HTR-8/SVneo (cell line): ENCODE measurements at places on chromosomes 7 and 10.

DNA sequence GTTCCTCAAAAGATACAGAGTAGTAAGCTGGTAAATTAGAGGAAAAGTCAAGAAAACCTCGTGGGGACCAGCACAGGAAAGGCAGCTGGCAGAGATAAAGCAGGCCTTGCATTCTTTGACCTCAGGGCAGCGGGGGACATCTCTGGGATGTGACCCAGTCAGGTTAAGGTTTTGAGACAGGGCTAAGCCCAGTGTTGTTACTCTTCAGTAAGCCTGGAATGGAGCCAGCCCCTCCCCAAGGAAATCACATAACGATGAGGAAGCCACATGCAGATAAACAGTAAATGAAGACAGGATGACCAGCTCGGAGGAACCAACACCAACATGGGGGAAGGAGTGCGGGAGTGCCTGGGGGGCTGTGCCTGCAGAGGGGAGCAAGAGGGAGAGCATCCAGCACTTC is 99.6 kb downstream of the JAZF1 start:
- DNase-seq, result no peak

DNA sequence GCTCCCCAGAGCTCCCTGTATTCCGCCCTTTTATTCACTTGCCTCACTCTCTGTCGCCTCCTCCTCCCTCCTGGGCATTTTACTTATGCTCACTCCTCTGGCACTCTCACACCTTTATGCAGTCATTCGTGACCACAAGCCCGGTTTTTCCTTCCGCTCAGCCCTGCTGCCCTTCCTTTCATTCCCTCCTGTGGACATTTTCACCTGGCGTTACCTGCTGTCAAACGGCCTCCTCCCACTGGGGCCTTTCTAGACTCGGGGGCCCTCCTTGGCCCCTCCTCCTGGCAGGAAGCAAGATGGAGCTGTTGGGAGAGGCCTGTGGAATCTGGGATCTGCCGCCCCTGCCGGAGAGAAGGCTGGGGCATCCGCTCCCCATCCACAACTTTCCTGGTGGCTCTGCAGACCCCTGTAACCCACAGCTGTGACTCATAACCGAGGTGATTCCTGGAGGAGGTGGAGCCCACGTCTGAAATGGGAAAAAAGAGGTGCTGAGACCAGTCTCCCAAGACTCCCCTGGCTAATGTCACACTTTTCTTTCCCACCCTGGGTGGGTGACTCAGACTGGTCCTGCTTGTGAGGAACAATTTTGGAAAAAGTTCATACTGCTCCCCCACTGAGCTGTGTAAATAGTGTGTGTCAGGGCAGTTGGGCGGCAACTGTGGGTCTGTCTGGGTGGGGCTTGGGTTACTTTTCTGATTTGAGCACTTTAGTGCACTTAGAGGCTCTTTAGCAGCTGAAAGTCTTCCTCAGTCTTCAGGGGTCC is 1.2 kb downstream of the VCL start:
- DNase-seq, result peak; percentile 79

- no peak for DNase-seq
Observed at GRCh38 chr7:7122701-7123281, 59.6 kb upstream of the C1GALT1 start.

GRCh38 chr7:94249631-94250030 is 145.1 kb upstream of the COL1A2 start:
- no peak for DNase-seq

GRCh38 chr10:106652279-106652678 is 512.2 kb downstream of the SORCS1 start:
- no peak for DNase-seq

GRCh38 chr7:151711906-151712809 is 164.8 kb downstream of the PRKAG2 start:
- DNase-seq, result no peak

- DNase-seq, result no peak
Observed at GRCh38 chr10:58576751-58577436, 64.2 kb downstream of the BICC1 start.

DNA sequence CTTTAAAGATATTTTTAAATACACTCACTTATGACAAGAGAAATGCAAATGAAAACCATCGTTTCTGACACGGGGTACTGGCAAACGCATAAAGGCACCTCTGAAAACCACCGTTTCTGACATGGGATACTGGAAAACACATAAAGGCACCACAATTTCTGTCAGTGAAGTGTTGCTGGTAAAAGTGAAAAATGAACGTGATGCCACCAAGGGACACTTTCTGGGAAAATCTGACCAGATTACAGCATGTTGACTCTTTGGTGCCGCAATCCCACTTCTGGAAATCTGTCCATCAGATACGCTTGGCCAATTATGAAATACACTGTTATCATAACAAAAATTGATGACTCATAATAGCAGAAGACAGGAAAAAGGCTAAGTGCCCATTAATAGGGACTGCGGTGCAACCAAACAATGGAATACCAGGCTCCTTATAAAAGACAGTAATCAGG is 131.7 kb downstream of the ZMYND11 start:
- DNase-seq, result peak; percentile 32

DNA sequence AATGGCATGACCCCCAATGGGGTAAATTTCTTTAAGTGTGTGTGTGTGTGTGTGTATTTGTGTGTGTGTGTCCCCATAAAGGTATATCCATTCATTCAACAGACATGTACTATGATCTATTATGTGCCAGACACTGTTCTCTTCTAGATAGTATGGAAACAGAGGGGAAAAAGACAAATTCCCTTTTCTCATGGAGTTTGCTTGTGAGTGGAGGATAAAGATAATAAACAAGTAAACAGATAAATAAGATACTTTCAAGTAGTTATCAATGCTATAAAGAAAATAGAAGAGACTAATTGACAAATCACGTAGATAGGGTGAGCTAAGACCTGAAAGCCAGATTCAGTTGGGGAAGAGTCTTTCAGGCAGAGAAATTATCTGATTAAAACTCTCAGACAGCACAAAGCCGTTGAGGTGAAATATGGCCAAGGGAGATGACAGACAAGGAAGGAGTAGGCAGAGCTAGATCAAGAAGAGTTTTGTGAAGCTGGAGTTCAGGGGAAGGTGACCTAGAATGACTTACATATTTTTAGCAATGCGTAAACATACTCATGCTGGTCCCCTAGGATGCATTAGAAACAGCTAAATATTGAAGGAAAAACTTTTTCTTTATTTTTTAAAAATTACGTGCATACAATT is 45.2 kb upstream of the DMTF1 start:
- no peak for DNase-seq

DNA sequence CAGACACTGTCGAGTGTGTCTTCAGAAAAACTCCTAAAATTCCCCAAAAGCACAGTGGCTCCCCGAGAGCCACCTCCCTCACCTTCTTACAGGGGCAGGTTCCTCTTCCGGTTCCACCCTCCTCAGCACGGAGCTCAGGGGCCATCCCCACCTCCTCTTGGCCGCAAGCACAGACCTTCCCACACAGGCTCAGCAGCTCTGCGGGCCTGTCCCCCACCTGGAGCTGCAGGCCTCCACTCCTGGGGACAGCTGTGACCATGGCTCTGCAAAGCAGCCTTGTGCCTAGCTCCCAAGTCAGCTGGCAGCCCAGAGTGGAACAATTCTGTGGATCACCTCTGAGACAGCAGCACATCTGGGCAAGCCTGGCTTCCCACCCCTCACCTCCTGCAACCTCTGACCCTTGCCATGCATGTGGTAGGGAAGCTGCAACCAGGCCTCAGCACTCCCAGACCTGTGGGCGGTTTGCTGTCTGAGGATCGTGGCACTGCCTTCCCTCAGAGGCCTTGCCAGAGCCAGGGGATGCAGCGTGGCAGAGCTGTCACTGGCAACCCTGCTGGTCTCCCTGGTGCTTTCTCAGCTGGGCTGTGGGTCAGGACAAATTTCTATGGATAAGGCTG is 79.7 kb downstream of the ALOX5 start:
- DNase-seq, result no peak

GRCh38 chr7:116577320-116577871 is 52.6 kb downstream of the CAV1 start:
- no peak for DNase-seq

GRCh38 chr7:28989211-28989980 is 31.3 kb upstream of the TRIL start:
- DNase-seq, result no peak

- no peak for DNase-seq
Observed at GRCh38 chr7:5578495-5578894, 154.9 kb upstream of the TNRC18 start.

GRCh38 chr7:127349881-127350280 is 42.6 kb downstream of the ZNF800 start:
- DNase-seq, result no peak

GRCh38 chr7:126222782-126223181 is 1030.0 kb downstream of the GRM8 start:
- no peak for DNase-seq

DNA sequence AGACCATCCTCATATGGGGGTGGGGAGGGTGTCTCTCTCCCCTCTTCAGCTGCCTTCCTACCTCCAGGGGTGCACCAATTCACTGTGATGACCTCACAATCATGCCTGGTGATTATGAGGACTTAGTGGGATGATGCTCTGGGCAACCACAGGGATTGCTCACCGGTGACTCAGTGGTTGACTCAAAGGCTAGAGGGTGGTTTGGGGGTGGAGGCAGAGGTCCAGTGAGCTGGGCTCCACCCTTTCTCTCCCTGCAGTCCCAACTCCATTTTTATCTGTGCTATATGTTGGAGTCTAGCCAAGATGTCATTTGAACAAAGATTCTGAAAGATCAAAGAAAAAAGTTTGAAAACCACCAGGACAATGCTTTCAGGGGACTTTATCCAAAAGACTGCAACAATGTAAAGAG is 286.9 kb downstream of the KCNMA1 start:
- peak; percentile 96 for DNase-seq

GRCh38 chr10:97278491-97278989 is 13.9 kb downstream of the ARHGAP19 start:
- peak; percentile 67 for DNase-seq

- DNase-seq, result no peak
Observed at GRCh38 chr7:140981951-140982350, 32.8 kb downstream of the MRPS33 start.

GRCh38 chr7:158420591-158421340 is 166.9 kb downstream of the PTPRN2 start:
- DNase-seq, result no peak

DNA sequence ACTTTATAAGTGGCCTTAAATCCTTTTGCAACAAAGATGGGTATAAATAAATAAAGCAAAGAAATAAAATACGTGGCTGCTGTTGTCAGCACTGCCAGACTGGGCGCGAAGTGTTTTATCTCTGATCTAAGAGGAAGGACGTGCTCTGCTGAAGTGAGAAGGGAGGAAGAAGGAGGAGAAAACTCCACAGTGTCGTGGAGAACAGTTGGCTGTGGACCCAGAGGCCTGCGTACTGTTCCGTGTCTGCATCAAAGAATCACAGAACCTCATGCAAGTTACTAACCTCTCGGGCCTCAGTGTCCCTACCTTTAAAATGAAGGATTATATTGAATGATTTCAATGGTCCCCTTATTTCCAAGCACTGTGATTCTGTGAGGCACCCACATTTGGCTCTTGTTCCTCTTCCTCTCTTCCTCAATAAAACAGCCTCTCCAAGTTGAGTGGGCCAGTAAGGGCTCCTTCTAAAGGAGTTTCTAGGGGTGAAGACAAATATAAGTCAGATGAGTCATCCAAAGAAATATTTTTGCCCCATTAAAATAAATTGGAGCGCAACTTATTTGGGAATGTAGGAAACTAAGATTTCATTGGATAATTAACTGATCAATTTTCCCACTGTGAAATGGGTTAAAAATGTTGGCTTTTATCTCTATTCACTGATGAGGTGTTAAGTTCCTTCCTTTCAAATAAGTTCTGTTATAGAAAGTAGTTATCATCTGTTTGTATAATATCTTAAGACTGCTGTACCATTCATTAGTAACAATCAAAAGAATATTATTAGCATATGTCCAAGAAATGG is 126.9 kb upstream of the EFCAB10 start:
- no peak for DNase-seq

DNA sequence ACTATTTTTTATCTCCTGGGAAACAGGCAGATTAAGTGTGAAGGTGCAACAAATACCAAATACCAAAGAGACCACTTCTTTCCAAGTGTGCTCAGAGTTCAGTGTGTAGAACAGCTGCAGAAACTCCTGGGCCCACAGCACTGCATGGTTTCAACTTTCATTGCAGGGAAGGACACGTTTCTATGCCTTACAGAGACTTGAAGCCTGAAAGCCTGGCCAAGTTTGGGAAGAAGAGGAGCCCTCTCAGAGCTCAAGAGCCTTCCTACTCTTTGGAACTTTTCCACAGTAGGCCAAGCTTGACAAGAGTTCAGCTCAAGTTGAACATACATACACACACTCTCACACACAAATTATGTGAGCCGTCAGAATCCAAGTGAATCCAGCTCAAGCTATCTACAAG is 2.5 kb downstream of the HOXA4 start:
- DNase-seq, result no peak

DNA sequence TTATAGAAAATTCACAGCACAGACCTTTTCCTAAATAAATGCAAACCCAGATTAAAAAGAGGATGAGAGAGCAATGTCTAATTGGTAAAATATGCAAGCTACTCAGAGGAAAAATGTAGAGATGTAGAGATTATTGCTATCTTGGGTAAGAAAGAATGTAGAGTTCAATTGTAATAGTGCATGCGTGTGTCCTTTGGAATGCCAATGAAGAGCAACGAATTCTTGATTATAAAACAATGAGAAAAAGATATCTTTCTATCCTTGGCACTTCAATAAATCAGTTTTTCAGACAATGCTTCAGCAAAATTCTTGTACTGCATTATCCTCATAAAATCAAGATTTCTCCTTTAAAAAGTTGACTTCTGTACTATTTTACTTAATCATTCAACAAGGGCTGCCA is 50.9 kb downstream of the SEMA3D start:
- peak; percentile 31 for DNase-seq

DNA sequence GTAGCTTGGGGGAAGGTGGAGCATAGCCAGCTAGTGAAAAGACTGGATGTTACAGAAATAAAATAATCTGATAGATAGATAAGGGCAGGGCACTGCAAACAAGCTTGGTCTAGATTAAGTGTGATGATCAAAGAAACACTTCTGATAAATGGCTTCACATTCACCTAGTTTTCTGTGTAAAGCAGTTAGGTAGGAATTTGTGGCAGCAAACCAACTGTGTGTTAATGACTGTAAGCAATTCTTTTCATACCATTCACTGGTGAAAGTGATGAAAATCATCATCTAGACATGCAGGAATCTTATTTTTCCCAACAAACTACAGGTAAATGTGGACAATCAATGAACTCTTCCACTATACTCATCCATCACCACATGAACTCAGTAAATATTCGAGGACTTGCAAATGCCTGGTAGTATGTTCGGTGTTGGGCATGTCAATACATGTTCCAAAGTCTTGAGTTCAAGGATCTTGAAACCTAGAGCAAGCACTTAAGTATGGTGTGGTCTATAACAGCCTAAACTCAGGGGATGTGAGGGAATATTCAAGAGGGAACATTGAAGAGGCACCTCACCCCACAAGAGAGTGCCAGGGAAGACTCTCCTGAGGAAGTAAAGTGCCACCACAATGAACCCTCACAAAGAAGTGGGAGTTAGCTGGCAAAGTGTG is 20.5 kb downstream of the PON3 start:
- no peak for DNase-seq

DNA sequence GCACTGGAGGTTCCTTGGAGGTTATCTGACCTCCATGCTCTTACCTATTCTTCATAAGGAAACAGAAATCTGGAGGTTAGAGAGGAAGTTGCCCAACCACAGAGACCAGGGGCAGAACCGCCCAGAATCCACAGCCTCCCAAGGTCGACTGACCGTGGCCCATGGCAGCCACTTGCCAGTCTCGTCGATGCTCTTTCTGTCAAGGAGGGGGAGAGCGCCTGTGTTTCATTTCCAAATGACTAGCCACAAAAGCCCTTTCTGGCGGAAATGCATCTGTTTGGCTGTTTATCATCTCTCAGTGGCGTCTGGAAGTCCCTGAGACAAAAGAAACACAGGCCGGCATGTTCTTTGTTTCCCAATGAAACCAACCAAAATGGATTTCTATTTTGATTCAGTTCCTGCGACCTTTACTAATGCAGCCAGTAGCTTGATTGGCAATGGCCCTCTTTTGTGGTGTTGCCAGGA is 2.9 kb downstream of the RAMP3 start:
- no peak for DNase-seq
